Activated CD4-positive, CD25-positive, alpha-beta regulatory T cell treated with anti-CD3 and anti-CD28 coated beads, Interleukin-2, amount 50 U/mL, for 16 hours (primary cell): ENCODE measurements at places on chromosomes 4 and X.

DNA sequence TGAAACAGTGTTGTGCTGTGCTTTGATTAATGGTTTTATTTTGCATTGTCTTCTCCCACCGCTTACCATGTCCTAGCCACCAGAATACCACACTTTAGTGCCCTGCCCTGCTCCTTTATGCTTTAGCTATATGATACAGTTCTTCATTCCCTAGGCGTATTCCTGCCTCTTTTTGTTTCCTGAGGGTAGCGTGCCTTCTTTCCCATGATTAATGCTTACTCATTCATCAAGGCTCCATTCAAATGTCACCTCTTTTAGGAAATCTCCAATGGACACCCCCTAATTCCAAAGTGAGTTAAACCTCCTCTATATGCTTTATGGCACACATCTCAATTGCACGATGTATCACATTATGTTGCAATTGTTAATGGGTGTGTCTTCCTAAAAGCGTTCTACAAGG, 46.3 kb downstream of the SPANXD start:
- DNase-seq, result no peak

GRCh38 chr4:17448689-17449088, 63.2 kb downstream of the QDPR start:
- DNase-seq, result no peak

DNA sequence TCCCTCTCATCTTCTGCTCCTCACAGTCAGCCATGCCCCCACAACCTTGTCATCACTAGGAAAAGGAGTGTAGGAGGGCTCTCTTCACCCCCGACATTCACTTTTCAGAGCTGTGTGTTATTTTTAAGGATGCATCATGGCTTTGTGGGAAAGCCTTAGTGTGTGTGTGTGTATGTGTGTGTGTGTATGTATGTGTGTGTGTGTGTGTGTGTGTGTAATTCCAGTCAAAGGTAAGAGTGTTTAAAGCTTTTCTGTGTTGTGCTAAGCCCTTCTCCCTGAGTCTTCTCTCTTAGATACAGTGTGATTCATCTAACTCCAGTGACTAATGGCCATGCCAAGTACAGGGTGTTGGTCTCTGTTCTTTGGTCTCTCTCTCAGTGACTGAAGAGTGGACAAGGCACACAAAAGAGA, 76.6 kb downstream of the CHIC2 start:
- DNase-seq, result no peak

GRCh38 chr4:107692202-107692601, 27.8 kb downstream of the PAPSS1 start:
- DNase-seq, result no peak

GRCh38 chrX:120336899-120337298, 25.0 kb upstream of the ATP1B4 start:
- DNase-seq, result no peak

DNA sequence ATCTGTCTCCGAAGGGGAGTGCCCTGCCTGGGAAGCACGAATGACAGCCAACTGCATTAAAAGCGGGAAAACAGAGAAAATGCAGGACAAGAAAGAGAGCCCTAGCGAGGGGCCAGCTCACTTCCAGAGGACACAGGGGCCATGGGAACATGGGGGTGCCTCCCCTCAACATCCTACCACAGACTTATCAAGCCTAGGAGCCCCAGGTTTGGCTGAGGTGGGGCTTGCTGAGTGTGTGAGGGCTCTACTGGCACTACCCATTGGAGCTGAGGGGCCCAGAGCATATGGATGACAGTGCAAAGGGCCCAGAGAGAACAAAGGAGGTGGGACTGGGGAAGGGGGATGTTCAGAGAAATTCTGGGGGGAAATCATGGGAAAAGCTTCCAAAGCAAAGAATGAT, 101.8 kb downstream of the PJA1 start:
- no peak for DNase-seq

DNA sequence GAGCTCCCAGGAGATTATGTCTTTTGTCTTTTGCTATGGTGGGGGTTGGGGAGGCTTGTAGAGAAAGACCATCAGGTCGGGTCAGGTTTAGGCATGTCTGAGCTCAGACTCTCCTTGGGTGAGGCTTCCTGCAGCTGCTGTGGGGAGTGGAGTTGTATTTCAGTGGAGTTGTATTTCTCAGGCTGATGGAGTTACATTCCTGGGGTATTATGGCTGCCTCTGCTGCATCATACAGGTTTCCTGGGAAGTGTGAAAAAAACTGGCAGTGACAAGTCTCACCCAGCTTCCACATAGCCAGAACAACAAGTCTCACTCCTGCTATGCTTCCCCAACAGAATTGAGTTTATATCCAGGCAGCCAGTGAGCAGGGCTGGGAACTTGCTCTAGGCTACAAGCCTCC, 119.3 kb downstream of the VSIG4 start:
- DNase-seq, result no peak

DNA sequence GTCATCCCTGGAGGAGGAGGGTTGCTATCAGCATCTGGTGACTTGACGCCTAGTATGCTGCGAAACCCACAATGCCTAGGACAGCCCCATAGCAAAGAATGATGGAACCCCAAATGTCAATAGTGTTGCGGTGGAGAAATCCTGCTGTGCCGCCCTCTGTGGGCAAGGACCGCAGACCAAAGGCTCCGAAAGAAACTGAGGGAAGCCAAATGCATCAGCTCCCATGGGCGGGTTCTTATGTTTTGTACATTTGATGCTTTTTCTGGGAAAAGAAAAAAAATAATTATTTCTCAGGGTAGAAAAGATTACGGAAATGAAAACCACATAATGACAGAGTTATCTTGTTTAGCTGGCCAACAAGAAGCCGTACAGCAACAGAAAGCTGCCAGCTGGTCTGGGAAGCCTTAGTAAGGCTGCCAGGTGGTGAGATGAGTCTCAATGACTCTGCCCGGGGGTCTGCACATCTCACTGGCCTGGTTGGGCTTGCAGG, 95.0 kb upstream of the TBL1X start:
- no peak for DNase-seq

GRCh38 chr4:150683775-150684350, 101.9 kb downstream of the MAB21L2 start:
- no peak for DNase-seq

- no peak for DNase-seq
These were observed 1.2 kb downstream of the UGDH start for GRCh38 chr4:39525822-39526690.

GRCh38 chr4:160450876-160451275, 1348.0 kb downstream of the RAPGEF2 start:
- no peak for DNase-seq

GRCh38 chrX:7570432-7571029, 272.4 kb upstream of the VCX start:
- DNase-seq, result no peak

DNA sequence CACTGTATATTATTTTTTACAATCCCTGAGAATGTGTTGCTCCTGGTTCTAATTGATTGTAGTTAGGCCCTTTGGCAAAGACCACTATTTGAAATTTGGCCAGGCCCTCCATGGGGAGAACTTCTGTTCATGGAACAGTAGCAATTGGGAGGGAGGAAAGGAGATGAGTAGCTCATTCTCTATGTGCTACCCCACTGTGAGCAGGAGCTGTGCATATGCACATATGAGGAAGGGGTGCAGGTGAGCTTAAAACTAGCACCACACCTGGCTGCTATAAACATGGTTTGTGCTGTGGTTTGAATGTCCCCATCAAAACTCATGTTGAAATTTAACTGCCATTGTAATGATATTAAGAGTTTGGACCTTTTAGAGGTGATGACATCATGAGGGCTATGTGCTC, 1483.2 kb downstream of the PCDH7 start:
- no peak for DNase-seq

GRCh38 chr4:187108845-187109244, 385.2 kb upstream of the FAT1 start:
- no peak for DNase-seq

DNA sequence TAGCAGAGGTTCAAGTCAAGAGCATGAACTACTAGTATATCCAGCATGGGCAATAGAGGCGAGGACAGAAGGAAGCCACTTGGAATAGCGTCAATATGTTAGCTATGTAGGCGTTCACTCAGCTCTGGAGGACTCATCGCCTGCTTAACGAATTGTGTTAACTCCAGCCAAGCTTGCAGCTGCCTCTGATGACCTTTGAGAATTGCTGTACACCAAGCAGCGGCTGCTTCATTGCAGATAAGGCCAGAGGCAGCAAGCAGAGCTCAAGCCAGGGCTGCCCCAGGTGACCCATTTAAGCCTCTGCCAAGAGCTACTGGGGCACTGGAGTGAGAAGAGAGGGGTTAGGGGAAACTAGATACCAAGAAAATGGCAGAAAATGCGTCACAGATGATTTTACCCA, 160.2 kb upstream of the IGFBP7 start:
- no peak for DNase-seq

DNA sequence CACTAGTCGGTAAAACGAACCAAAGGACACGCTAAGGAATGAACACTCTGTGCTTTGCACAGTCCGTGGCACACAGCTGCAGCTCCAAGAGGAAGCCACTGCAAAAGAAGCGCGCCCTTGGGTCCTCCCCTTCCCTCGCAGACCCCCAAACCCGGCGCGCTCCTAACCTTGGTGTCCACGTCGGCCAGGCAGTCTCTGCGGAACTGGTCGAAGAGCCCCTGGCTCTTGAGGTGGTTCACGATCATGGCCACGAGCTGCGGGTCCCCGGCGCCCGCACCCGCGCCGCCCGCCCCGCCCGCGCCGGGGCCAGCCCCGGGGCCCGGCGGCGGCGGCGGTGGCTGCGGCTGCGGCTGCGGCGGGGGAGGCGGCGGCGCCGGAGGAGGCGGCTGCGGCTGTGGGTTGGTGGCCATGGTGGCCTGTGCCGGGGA, 333 bp downstream of the BOD1L1 start:
- peak; percentile 2 for DNase-seq

DNA sequence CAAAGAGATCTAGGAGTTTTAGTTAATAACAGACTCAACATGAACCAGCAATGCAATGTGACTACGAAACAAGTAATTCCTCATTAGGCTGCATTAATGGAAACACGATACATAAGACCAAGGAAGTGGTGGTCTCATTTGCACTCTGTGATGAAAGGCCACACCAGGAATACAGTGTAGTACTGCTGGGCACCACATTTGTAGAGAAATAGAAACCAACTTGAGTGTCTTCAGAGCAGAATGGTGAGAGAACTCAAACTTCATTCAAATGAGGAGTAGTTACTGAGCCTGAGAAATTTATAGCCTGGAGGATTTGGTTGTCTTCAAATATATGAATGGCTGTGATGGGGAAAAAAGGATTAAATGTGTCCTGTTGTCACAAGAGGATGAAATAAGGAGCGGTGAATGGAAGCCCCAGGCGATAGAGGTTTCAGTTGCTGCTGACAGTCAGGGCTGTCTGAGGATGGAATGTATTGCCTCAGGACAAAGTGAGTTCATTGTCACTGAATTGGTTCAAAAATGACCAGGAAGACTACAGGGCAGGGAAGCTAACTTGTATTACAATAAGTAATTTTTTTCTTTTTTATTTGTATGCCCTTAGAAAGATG, 50.9 kb downstream of the NFKB1 start:
- DNase-seq, result no peak

- DNase-seq, result no peak
These were observed 53.9 kb downstream of the LRP2BP start for GRCh38 chr4:185341841-185342240.

DNA sequence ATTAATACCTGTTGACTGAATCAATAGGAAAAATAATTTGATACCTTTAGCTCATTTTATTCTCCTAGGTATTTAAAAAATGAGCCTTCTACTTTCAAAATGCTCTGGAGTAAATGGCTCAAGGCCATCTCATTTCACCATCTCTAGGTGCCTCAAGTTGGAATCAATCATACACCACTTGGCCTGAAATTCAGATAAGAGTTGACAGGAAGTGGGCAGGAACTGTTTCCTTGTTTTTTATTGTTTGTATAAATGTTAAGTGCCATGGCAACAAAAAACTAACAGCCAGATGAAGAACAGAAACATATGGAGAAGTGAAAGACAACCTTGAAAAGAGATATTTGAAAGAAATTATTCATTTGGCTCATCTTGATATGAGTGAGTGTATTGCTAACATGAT, 12.4 kb downstream of the LIMCH1 start:
- no peak for DNase-seq

- DNase-seq, result no peak
These were observed 174.9 kb upstream of the BANK1 start for GRCh38 chr4:101615652-101616051.

- DNase-seq, result no peak
These were observed 43.2 kb downstream of the HAND2 start for GRCh38 chr4:173486714-173487392.

DNA sequence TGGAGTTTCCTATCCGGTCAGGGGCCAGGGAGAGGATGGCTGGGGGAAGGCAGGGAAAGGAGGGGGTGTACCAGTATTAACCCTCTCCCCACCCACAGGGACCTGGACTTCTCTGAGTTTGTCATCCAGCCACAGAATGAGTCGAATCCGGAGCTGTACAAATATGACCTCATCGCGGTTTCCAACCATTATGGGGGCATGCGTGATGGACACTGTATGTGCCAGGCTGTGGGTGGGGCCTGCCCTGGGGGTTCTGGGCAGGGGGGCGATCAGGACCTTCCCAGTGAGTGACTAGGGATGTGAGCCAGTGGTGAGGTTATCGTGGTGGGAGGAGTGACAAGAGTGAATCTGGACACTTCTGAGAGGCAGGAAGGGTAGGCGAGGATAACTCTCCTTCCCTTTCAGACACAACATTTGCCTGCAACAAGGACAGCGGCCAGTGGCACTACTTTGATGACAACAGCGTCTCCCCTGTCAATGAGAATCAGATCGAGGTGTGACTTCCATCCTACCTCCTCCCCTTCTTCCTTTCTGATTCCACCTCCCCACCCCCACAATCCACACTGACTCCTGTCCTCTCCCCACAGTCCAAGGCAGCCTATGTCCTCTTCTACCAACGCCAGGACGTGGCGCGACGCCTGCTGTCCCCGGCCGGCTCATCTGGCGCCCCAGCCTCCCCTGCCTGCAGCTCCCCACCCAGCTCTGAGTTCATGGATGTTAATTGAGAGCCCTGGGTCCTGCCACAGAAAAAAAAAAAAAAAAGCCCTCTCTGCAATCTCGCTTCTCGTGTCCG, 14.6 kb downstream of the USP11 start:
- no peak for DNase-seq
